Mesenteric fat pad (tissue), 1 donor: ENCODE measurements at places on chromosomes 2 and 18.

DNA sequence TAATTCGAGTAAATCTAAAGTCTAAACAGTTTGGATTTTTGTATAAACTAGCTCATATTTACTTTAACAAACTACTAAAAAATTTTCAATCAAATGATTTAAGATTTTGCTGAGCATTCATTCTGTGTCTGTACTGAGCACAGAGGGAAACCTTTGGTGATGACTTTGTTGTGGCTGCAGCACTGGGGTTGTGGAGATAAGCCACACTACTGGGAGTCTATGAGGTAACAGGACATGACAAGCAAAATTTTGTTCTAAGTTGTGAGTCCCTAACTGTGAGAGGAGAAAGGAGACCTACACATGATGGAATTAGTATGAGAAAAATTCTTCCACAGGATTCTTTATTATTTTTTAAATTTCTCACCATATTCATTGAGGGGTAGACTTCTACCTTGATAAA, 933.7 kb upstream of the LRATD1 start:
- no peak for DNase-seq

DNA sequence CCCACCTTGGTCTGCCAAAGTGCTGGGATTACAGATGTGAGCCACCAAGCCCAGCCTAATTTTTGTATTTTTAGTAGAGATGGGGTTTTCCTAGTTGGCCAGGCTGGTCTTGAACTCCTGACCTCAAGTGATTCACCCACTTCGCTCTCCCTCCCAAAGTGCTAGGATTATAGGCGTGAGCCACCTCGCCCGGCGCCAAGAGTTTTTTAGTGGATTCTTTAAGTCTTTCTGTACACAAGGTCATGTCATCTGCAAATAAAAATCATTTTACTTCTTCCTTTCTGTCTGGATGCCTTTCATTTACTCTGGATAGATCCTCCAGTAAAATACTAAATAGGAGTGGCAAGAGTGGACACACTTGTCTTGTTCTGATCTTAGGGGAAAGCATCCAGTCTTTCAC, 61.7 kb downstream of the KCMF1 start:
- DNase-seq: no peak

DNA sequence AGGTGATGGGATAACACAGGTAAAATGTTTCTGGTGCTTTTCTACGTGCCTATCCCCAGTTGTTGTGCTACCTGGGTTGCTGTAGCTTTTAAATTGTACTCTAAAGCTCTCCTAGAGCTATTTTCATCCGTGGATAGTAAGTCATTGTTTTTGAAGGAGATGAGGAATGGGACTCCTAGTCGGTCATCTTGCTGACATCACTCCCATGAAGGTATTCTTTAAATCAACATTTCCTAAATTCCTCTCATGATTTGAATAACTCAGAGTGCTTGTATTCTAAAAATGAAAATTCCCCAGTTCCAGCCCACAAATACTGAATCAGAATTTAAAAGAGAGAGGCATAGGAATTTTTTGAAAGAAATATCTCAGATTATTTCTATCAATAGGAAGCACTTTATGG, 44.3 kb downstream of the CCDC148 start:
- DNase-seq: no peak

GRCh38 chr18:61772293-61772848, 120.4 kb downstream of the RNF152 start:
- DNase-seq: no peak

DNA sequence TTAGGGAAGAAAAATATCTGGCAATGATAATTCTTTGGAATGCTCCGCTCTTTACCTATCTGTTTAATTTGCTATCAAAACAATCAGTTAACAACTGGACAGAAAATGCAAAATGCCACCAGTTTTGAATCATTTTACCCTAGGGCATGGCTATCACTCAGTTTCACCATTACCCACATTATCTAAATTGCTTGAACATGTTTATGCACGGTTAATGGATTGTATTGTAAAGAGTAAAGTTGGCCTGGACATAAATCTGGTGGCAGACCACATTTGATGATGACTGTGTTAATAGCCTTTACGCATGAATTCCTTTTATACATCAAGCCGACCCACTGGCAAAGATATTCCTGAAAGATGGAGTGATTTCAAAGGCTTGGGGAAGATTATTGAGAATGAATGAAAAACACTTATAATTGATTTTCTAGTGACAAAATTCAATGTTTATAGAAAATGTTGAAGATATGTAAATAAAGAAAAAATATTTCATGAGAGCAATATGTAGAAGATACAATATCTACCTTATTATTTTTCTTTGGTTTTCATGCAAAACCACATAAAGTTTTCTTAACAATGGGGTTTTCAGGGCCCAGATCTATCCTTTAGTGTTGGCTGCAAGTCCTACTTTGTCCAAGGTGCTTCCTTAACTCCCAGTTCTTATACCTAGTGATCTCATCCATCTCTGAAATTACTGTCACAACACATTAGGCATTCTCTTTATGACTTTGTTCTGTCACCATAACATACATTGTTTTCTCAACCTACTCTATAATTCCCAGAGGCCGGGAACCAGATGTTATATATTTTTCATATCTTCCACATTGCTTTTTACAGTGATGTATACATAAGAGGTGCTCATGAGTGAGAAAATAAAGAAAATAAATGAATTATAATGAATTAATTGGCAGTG, 265.1 kb downstream of the RIT2 start:
- DNase-seq: no peak

GRCh38 chr2:226179010-226179409, 620.6 kb downstream of the IRS1 start:
- no peak for DNase-seq

DNA sequence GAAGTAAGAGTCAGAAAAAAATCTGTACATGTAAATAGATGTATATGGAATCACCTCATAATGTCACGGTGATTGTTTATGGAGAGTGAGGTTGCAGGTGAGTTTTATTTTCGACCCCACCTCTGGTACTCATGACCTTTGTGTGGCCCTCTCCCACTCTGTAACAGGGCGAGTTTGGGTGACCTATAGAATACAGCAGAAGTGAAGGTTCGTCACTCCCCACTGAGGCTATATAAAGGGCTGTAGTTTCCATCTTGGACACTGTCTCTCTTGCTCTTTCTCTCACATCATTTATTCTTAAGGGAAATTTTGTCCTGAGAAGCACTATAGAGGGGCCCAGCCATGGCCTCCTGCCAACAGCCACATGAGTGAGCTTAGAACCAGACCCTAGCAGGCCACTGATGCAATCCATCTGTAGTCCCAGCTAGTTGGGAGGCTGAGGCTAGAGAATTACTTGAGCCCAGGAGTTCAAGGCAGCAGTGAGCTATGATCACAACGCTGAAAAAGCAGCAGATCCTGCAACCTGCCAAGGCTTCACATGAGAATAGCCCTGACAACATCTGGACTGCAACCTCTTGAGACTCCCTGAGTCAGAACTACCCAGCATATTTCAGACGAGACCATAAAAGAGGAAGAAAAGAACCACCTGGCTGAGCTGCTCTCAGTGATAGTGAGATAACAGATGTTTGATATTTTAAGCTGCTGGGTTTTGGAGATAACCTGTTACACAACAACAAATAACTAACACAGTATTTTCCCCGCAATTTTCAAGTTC, 74.3 kb upstream of the SLC1A4 start:
- DNase-seq: no peak
